Anterior cingulate cortex (tissue), 58 donors: ENCODE measurements at places on chromosomes 7 and 10.

DNA sequence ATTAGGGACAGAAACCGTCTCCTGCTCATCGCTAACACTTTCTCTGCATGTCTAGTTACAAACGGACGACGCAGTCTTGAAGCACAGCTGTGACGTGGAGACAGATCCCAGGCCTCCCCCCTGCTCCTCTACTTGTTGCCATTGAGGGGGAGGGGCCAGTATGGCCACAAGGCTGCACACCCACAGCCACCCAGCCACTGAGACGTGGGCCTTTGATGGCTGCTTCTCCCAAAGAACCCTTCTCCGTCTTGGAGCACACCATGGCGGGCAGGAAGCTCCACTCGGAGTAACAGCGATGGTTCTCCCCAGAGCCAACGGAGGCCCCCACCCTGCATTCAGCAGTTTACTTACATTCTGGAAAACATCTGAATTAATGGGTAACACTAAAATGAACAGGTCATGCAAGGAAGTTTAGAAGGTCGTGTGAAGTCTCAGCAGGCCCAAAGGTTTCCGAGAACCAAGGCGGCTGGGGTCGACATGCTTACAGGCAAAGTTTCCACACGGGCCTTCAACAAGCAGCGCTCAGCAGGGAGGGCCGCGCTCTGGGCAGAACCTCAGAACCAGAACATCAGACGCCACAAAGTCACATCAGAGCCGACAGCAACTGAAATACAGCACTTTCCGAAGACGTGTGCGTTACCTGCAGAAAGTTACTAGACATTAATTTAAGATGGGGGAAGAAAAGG lies 169.6 kb downstream of the DIP2C start:
- no peak for DNase-seq

GRCh38 chr10:98957801-98958200 lies 277.9 kb downstream of the HPSE2 start:
- no peak for DNase-seq

DNA sequence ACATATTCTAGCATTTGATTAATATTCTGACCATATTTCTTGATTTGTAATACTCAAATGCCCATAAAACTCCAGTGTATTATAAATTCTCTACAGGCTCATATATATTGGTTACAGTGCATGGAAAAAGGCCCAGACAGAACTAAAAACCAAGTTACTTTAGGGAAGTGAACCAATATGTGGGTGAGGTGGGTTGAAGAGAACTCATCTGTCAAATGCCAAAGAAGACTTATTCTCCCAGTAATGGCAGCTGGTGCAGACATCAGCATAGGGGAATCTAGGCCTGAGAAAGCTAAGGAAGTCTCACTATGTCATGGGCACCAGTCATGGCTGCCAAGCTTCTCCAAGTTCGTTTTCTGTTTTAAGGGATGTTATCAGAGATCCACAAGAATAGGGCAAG lies 30.6 kb downstream of the ZNF248 start:
- no peak for DNase-seq

DNA sequence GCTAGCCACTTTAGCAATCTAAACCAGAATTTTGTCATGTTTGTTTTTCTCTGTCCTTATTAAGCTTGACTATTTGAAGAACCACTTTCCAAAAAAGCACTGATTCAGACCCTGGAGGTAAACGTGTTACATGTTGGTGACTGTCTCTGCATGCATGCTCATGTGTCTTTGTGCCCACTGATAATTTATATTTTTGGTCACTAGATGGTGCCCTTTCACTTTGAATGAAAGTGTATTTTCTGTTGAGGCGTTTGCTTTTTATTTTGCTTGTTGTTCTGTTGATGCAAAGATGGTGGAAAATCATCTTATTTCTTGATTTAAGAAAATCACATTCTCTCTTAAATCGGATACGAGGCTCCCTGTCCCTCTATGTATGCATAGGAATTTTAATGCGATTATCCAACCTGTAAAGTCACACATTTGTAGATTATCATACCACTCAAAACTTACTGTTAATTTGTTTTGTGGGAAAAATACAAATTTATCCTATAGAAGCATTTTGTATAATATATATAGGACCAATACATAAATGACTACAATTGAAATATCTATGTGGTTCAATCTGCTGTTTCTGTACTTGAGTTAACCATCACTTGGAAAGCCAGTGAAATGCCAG lies 269.3 kb downstream of the BICC1 start:
- DNase-seq: no peak

DNA sequence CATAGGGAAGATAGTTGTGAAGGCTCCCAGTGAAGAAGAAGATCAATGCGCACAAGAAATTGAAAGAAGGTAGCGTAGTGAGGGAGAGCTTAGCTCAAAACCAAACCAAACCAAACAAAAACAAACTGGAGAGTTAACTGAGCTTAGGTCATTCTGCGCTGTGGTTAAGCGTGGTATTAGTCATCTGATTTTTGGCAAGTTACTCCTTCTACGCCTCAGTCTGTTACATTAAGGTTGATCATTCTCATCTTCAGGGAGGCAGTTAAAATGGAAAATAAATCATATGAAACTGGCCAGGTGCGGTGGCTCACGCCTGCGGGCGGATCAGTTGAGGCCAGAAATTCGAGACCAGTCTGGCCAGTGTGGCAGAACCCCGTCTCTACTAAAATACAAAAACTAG lies 259.7 kb downstream of the EXOC4 start:
- DNase-seq: no peak

GRCh38 chr7:3089493-3089892 lies 45.8 kb upstream of the CARD11 start:
- no peak for DNase-seq

GRCh38 chr7:143405173-143406001 lies 3.3 kb downstream of the EPHA1 start:
- DNase-seq: no peak

- DNase-seq: no peak
Measured at GRCh38 chr10:77711683-77712049, 74.1 kb upstream of the KCNMA1 start.

GRCh38 chr10:94292434-94293090 lies 70.2 kb downstream of the NOC3L start:
- peak; percentile 0 for DNase-seq

GRCh38 chr7:155263581-155264143 lies 34.0 kb upstream of the INSIG1 start:
- no peak for DNase-seq

DNA sequence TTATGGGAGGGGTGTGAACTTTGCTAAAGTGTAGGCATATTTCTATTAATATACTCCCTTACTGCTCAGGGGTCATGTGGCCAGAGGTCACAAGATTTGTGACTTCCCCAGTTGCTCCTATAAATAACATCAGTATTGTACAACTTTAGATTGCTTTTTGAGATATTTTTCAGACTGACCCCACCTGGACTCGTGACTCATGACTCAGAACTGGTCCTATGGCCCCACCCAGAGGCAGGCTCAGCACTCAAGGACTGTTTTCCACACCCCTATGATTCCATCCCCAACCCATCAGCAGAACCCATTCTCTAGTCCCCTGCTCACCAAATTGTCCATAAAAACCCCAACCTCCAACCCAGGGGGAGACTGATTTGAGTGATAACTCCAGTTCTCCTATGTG lies 2.7 kb upstream of the CUL2 start:
- DNase-seq: no peak
